Stimulated activated CD4-positive, alpha-beta T cell treated with anti-CD3 and anti-CD28 coated beads, Interleukin-1b, Interleukin-23, amount 100 ng/mL, for 1 hour (primary cell): ENCODE measurements at places on chromosomes 4 and X.

- DNase-seq: no peak
These were observed 21.4 kb downstream of the PHEX start for GRCh38 chrX:22053481-22053880.

- no peak for DNase-seq
These were observed 49.8 kb downstream of the TBCK start for GRCh38 chr4:106266201-106266600.

GRCh38 chr4:177064729-177065394 lies 244.8 kb upstream of the NEIL3 start:
- no peak for DNase-seq

- no peak for DNase-seq
These were observed 63.8 kb upstream of the MTM1 start for GRCh38 chrX:150504397-150505182.

- no peak for DNase-seq
These were observed 95.7 kb downstream of the PWWP3B start for GRCh38 chrX:106263817-106264216.

DNA sequence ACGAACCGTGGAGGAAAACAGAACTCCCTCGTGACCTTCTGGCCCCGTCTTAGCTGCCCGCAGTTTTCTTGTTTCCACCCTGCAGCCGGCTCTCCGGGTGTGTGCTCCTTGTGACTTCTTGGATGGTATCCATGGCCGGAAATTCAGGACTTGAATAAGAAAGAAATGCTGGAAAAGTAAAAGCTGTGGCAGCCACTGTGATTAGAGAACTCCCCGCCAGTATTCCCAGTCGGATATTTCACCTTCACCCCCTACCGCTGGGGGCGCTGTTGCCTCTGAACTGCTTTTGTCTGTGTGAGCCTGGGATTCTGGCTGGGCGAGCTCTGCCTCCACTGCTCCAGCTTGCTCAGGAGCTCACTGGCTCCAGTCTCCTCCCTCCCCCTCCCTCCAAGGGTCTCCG lies 41.5 kb upstream of the CYP4V2 start:
- no peak for DNase-seq

DNA sequence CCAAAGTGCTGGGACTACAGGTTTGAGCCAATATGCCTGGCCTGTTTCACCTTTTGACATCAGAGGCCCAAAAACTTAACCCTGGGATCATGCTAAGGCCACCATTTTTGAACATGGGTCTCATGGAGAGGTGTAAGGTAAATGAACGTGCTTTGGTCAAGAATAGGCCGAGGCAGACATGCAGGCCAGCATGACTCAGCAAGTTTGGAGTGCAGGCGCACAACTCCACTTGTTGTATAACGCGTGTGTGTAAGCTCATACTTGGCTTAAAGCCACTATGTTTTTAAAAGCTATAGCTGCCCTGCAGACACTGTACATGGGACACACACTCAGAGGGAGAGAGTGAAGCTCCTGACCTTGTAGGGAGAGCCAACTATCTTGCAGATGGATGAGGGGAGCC lies 43.8 kb upstream of the HPSE start:
- no peak for DNase-seq

- DNase-seq: no peak
These were observed 25.7 kb downstream of the CXCL13 start for GRCh38 chr4:77631276-77631675.

DNA sequence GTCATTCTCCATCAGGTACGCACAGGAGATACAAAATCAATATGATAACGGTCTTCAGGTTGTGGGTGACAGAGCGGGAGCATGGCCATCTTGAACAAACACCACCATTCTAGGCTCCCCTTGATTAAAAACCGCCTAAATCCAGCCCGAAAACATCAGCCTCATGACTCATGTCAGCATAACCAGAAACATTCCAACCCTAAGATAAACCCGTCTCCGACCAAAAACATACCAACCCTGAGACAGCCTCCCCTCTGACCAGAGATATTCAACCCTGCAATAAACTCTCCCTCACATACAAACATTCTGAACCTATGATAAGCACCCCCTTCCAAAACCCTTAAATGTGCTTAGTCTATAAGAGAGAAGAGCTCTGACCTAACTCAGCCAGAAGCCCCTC lies 157.9 kb downstream of the DHRSX start:
- DNase-seq: no peak

- no peak for DNase-seq
These were observed 114.5 kb downstream of the ADRA2C start for GRCh38 chr4:3880615-3881120.

DNA sequence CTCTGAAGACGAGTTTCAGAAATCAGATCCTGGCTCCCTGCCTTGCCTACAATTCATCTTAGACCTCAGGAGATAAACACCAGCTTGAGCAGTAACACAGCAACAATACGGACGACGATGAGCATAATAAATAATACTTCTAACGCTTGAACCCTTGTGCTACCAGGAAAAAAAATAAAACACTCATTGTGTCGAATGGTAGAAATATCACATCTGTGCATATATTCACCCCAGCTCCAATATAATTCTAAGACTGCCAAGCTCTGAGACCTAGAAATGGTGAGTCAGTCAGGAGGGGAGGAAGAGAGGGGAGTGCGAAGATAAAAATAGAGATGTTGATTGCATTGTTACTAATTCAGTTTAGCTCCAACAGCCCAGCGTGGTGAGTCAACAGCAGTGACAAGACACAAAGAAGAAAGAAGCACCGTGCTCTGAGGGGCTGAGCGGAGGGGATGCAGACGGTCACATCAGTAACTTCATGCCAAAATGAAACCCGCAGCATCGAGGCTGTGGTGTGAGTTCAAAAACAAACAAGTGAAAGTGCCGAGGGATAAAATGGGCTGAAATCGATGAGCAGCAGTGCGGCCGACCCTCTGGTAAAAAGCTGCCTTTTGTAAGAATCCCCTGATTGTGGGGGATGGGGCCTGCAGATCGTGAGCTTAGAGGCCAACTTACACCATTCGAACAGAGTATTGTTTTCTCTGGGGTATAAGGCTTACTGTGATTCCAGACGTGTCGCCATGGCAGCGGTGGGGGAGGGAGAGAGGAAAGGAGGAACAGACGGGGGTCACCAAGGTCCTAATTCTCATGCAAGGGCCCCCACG lies 150.4 kb downstream of the MGST2 start:
- DNase-seq: no peak

- no peak for DNase-seq
These were observed 191.7 kb upstream of the RASGEF1B start for GRCh38 chr4:81663368-81663767.

DNA sequence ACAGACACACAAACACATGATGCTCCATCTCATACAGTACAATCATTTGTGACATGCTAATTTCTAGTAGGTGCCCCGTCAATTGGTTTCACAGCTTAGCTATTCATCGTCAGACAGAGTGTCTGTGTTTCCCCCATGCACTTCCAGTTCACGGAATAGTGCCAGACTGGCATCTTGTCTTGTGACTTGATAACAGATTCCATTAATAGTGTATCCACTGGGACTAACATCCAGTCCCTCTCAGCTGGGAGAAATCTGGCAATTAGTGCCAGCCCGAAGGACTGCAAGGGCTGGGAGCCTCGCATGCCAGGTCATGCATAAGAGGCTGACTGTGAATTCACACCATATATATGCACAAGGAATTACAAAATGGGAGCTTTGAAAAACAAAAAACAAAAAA lies 20.2 kb upstream of the GATB start:
- no peak for DNase-seq

- DNase-seq: no peak
These were observed 307.0 kb downstream of the FSTL5 start for GRCh38 chr4:161856711-161857326.

GRCh38 chr4:186541801-186542200 lies 13.6 kb downstream of the MTNR1A start:
- no peak for DNase-seq

DNA sequence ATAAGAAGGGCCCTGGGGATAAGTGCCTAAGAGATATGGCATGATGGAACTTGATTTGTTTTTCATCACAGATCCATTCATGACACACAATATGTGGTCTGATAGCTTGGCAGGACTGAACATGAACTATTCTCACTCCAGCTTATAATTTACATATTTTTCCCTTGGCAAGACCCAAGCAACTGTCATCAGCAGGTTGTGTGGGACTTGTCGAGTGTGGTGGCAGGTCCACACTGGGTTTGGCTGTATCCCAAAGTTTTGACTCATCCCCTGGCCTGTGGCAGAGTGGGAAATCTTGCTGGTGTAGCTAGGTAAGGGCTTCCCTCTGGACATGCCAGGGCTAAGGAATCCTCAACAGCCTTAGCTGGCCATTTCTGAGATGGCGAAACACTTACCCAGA lies 81.0 kb upstream of the STIM2 start:
- DNase-seq: no peak

- DNase-seq: no peak
These were observed 396.4 kb upstream of the BOD1L1 start for GRCh38 chr4:14023896-14024295.
